ENCODE measurements at places on chromosomes 3 and 15.

GRCh38 chr3:118960876-118961450, 73.7 kb downstream of the IGSF11 start:
- DNase-seq: no peak

GRCh38 chr15:92925454-92925853, 25.3 kb downstream of the CHD2 start:
- no peak for DNase-seq

DNA sequence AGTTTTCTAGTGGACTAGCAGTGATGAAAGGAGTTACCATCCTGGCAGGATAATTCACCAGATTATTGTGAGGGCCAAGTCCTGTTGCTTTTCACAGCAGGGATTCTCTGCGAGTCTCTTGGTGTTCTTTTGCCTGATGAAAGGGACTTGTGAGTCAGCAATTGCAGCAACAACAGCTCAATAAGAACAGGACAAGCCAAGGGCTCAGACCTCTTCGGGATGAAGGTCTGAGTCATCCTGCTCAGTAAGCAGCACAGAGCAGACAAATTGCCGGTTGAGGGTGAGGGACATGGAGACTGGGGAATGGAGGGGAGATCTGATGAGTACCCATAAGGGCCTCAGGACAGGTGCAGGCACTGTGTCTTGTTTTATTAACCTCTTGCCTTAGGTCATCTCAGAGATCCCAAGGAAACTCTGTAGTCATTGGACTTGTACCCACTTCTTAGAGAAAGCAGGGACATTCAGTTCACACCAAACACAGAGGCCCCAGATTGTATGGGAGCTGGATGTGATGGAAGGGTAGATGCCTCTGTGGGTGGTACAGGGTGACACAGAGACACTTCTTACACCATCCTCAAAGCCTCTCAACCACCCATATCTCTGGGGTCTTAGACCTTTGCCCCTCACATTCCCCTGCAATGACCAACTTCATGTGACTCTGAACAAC, 173.8 kb upstream of the TLE3 start:
- no peak for DNase-seq

GRCh38 chr3:39989746-39990145, 180.3 kb downstream of the MYRIP start:
- DNase-seq: no peak

- no peak for DNase-seq
Measured at GRCh38 chr15:101435761-101436160, 53.7 kb downstream of the PCSK6 start.

DNA sequence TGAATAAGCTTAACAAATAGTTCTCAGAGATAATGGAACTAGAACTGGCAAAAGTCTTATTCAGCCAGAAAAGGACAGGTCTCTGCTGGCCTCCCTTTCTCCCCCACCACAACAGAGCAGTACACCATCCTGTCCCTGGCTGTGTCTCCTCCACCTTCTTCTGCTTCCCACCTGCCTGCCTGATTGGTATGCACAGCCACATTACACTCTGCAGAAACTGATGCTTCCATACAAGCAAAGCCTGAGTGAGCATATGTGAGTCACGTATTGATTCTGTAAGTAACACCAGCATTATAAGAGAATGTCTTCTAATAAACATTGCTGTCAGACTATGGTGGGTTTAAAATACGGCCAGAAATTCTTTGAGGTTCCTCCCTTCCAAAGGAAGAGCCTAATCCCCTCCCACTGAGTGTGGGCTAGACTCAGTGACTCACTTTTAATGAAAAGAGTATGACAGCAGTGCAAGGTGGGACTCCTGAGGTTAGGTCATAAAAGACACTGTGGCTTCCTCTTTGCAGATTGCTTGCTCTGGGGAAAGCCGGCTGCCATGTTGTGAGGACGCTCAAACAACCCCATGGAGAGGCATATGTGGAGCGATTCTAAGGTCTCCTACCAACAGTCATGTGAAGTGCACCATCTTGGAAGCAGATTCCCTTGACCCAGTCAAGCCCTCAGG, 44.4 kb downstream of the ANXA2 start:
- no peak for DNase-seq

GRCh38 chr3:96007650-96008195, 806.7 kb upstream of the EPHA6 start:
- DNase-seq: no peak

GRCh38 chr3:37987315-37987697, 3.3 kb upstream of the VILL start:
- DNase-seq: no peak

DNA sequence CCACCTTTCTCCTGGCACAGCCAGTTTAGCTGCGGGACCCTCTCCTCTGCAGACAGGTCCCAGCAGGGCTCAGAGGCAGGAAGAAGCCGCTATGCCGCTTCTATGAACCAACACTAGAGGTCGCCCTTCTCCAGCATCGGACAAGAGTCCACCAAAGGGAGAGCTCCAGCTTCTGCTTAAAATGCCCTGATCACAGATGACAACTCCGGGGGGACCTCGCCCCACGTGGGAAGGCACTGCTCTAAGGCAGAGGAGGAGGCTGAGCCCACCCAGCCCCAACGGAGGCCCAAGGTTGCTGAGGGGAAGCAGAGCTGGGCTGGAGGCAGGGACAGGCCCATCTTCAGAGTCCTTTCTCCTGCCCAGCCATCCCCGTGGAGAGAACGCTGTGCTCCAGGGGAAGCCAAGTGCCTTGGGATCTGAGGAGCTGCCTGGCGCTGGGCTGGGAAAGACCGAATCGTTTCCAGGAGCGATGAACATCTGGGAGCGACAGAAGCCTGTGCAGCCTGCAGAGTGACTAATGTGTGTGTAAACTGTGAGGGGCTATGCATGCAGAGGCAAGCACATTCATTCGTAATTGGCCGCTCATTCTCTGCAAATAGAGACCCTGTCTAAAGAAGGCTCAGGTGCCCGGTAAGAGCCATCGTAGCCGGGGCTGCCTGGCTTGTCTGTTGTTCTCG, 43.5 kb upstream of the BDH1 start:
- DNase-seq: peak; percentile 70

GRCh38 chr15:83570756-83571155, 83.2 kb upstream of the ADAMTSL3 start:
- DNase-seq: no peak

DNA sequence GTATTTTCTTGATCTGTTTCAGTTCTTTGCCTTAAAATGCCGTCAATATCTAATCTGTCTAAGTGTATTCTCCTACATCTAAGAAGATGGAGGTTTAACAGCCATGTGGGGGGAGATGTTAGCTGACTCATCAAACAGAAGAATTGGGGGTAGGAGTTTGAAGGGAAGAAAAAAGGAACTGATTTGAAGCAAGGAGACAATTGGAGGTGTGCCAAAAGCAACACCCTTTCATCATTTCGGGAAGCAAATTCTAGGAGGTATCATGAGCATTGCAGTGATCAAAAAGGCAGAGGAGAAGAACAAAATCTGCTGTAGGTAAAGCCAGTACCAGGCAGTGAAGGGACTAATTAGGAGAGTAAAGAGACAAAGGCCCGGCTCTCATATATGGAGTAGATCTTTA, 337.3 kb upstream of the TBC1D5 start:
- DNase-seq: no peak

GRCh38 chr15:92155934-92156333, 237.7 kb upstream of the ST8SIA2 start:
- DNase-seq: no peak

- DNase-seq: peak; percentile 51
Measured at GRCh38 chr15:33126559-33127290, 67.8 kb downstream of the FMN1 start.

DNA sequence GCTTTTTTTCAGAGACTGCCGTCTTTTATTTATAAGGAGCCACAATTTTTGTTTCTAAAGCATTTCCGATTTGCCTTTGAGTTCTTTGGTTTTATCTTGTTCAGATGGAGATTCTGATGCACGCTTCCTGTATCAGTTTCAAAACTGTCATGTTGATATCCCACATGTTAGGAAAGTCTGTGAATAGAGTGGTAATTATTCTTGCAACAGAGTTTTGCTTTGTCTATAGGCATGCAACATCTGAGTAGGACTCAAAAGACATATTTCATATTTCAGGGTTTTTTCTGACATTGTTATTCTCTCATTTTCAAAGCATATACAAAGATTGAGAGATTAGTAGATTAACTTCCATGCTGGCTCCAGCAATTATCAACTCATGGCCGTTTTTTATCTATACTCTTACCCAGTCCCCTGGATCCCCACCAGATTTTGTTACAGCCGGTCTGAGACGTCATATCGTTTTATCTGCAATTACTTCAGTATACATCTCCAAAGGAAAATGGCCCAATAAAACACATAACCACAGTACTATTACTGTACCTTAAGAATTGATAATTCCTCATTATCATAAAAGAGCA, 22.4 kb downstream of the PAQR5 start:
- DNase-seq: no peak

DNA sequence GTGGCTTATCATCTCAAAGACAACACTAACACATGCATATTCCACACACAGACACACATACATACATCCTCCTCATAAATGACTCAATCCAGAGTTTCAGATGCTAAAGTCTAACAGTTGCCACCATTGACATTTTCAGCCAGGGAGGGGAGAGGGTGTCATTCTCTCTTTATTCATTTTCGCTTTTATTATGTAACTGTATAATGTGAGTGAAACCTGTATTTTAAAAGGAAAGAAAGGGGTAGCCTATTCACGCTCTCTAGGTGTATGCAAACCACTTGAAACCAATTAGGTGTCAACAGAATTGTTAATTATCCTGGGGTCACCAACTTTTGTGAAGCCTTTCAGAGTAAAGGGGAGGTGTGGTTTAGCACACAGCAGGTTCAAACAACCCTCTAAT, 1282.9 kb downstream of the ROBO2 start:
- no peak for DNase-seq

GRCh38 chr15:48677821-48678220, 32.3 kb upstream of the FBN1 start:
- no peak for DNase-seq

- DNase-seq: no peak
Measured at GRCh38 chr3:45906681-45907407, 20.5 kb downstream of the CCR9 start.

GRCh38 chr3:17500618-17501017, 241.8 kb downstream of the TBC1D5 start:
- DNase-seq: no peak

GRCh38 chr15:55868707-55869106, 124.7 kb downstream of the NEDD4 start:
- DNase-seq: no peak

GRCh38 chr3:56192001-56192400, 276.3 kb downstream of the ERC2 start:
- no peak for DNase-seq

- peak; percentile 73 for DNase-seq
Measured at GRCh38 chr15:31200735-31201151, 99.2 kb upstream of the TRPM1 start.

DNA sequence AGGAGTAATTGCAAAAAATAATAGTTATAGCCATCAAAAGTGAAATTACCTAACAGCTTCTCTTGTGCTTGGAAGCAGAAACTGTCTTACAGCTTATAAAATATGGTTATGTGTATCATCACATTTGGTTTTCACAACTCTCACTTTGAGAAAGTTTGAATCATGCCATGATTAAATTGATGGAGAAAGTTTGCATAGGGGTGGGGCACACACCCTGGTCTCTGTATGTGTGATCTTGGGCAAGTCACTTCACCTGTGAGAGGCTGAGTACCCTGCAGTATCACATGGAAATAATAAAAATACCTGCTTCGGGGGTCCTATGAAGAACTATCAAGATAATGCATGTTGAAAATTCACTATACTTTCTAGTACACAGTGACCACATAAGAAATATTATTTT, 471.4 kb downstream of the RAP2B start:
- no peak for DNase-seq

DNA sequence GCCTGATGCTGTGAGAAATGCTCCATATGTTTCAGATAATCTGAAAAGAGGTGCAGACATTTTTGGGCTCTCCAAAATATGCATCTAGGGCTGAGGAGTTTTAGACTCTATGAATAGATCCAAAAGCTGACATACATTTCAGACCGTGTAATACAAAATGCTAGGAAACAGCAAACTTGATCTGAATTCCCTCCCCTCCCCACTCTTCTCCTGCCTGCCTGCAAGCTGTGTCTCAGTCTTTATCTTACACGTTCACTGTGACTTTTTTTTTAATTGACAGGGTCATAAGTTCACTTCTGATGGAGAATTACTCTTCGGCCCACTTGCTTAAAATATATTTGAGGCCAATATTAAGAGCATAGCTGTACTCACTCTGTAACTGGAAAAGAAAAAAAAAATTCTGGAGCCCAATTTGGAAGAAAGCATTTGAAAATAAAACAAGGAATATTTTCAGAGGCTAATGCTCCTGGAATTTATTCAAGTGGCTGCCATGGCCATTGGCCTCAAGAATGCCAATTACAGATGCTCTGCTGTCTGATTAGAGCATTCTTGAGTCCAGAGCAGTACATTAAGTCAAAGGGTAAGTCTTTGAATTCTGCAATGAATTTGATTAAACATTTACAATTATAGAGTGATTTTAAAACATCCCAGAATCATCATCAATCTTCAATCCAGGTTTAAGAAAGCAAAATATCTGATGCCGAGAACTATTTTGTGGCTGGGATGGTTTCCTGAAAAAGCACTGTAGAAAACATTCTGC, 146.2 kb upstream of the SEMA6D start:
- DNase-seq: no peak

DNA sequence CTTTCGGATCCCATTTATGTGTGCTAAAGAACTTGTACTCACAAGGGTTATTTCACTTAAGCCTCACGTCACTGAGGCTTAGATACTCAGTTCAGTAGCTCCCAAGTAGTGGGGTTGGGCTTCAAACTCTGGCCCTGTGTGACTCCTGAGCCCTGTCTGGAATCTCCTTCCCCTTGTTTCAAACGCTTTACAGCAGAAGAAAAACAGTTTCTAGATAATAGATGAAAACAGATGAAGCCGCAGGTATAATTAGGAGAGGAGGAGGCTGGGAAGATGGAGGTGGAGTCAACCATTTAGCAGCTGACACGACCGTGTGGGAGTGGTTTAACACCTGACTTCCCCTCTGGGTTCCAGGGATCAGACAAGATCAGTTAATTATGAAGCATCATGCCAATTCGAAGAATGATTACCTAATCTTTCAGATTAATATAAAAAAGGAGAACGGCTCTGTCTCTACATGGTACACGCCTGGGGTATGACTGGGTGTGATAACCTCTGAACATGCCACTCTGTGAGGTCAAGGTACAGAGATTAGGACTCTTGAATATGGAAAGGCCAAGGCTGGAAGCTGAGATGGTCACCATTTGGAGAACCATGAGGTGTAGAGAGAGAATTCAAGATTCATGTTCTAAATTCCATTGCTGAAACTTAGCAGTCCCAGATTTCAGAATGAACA, 31.1 kb downstream of the TPM1 start:
- no peak for DNase-seq

- DNase-seq: no peak
Measured at GRCh38 chr3:172170073-172170709, 130.8 kb downstream of the FNDC3B start.

DNA sequence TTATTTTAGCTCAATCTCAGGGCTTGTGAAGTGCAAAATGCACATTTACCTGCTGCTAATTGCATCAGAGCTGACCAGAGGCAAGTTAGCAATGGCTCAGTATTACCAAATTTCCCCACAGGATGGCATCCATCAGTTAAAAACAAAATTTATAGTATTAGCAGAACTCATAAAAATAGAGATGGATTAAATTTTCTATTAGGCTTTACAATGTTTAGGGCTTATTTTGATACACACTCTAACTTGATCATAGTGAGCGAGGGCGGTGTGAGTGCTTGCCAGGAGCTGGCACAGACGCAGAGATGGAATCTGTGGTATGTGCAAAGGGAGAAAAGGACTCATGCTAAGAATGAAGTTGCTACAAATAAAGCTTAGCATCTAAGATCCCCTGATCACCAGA, 241.0 kb downstream of the NSUN3 start:
- DNase-seq: no peak

Measured in activated CD4-positive, alpha-beta T cell treated with anti-CD3 and anti-CD28 coated beads, Interleukin-2, amount 50 U/mL, for 4 hours (primary cell).